DMS53 (cell line): ENCODE measurements at places on chromosomes 3 and 15.
A peak's percentile ranks its signal among the peaks of the same experiment; 100 is the strongest.

DNA sequence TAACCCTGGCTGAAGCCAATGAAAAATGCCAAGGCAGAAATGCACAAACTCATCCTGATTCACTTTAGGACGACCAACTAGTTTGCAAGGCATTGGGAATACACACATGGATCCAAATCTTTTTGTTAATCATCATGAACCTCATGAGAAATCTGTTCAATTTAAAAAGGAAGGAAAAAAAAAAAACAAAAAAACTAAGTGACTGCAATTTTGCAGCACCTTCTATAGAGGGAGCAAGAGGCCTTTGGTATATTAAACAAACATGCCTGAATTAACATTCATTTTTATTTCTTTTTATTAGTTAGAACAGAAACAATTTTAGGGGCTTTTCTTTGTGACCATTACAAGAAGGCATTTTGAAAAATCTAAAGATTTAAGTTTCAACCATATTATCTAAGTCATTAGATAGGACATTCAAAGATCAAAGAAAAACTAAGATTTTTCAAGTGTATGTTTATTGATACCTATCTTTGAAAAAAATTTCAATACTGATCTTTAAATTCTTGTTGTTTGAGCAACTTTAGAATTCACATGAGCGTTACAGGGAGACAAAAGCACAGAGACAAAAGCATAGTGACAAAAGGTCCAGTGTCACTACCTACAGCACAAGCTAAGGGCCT lies 182.4 kb downstream of the CBLB start:
- DNase-seq: peak; percentile 52

- no peak for DNase-seq
These were observed 174.6 kb downstream of the CHST2 start for GRCh38 chr3:143294188-143294587.

GRCh38 chr3:151058740-151059139 lies 26.7 kb upstream of the MED12L start:
- no peak for DNase-seq

DNA sequence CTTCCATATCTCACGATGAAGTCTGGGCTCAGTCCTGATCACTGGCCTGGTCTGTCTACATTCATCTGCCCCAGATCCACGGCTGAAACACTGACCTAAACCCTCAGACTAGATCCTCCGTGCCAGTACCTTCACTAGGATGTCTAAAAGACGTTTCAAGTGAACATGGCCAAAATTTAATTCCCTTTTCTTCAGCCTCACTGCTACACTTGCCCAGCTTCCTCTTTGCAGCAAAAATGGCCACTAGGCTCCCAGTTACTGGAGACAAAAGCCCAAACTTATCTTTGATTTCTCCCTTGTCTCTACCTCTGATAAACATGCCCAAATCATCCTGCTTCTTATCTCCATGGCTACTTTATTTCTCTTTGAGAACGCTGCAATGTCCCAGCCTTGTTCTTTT lies 1.7 kb downstream of the RASSF1 start:
- DNase-seq: no peak

DNA sequence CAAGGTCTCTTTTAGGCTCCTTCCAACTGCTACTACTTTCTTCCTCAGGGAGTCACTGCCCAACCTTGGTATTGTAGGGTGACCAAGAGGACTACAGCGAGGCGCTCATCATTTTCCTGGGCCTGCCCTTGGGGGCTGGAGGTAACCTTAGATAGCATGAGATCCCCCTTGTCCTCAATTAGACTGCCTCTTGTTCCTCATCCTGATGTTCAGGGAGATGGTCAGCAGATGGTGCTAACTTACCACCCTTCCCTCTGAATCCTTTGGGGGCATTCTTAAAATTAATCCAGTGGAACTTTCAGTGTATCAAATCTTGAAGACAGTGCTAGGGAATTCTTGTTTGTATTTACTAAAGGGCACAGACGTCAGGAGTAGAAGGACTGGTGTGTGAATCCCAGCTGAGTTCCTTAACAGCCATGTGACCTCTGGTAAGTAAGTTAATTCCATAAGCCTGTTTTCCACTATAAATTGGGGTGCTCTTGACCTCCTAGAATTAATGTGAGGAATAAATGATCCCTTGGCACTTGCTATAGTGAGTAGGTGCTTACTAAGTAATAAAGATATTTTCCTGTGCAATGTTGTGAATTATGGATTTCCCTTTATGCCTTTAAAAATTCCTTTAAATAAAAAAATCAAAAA lies 4.1 kb upstream of the CLPX start:
- DNase-seq: peak; percentile 54

- no peak for DNase-seq
These were observed 149.5 kb downstream of the PLCH1 start for GRCh38 chr3:155595371-155595770.

DNA sequence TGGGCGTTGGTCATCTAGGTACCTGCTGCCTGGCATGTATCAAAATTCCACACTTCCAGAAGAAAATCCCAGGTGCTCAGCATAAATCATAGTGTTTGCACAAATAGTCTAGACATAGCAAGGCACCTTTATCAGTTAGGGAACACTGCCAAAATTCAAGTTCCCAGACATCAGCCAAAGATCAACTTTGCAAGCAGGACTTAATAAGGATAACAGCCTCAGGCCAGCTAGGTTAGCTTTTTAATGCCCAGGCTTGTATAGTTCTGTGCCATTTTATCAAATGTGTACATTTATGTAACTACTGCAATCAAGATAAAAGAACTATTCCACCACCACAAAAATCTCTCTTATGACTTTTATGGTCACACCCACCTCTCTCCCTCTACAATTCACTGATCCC lies 30.7 kb downstream of the DZIP3 start:
- no peak for DNase-seq

GRCh38 chr15:38684440-38685010 lies 119.9 kb upstream of the RASGRP1 start:
- DNase-seq: no peak

GRCh38 chr15:47796830-47797229 lies 79.5 kb downstream of the SEMA6D start:
- DNase-seq: no peak
